ENCODE measurements at places on chromosomes 5 and 9.

DNA sequence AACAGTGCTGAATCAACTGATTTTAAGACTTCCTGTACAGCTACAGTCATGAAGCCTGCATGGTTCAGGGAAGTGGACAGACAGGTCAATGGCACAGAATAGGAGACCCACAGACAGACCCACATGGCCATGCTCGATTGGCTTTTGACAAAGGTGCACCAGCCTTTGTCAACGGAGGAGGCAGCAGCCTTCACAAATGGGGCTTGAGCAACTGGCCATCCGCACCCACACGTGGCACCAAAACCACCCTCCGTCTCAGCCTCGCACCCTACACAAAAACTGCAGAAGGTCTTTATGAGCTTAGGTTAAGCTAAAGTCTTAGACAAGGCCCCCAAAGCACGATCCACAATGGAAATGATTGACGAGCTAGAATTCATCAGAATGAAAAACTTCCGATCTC lies 59.5 kb upstream of the UBAC1 start:
- DNase-seq = no peak

DNA sequence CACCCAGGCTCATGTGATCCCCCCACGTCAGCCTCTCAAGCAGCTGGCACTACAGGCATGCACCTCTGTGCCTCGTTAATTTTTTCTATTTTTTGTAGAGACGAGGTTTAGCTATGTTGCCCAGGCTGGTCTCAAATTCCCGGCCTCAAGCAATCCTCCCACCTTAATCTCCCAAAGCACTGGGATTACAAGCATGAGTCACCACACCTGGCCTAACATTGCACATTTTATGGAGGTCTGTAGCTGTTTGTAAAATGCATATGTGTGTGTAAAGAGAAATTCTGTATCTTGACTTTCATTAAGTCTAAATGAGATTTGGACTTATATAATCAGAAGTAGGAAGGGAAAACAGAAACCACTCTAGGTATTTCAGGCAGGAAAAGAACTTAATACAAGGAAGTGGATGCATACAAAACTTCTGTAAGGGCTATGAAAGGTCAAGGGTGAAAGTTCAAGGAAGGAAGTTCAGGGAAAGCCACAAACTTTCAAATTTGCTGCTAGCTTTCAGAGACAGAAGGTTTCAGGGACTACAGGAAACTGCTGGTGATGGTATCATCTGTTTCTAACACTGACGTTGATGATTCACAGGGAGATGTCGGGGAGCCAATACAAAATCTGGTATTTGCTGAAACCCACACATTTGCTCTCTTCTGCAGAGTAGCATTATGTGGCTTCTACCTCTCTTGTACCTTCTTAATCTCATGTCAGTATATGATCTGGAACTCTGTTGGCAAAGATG lies 209.4 kb downstream of the PIK3R1 start:
- DNase-seq = peak; percentile 5

DNA sequence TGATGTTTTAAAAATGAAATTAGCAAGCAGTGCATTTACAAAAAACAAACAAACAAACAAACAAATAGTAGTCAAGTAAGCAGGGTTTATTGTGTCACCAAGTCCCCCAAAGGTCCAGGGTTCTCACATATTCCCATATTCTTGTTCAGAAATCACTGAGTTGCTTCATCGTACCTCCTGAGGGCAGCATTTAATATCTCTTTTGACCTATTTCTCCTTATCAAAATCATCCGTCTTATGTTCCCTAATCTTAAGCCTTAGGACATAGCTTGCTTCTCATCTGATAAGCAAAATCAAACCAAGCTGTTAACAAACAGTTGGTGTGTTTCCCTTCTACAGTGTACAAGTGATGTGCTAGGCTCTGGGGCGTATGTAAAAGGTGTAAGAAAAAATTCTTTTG lies 109.5 kb upstream of the MAN2A1 start:
- DNase-seq = no peak

DNA sequence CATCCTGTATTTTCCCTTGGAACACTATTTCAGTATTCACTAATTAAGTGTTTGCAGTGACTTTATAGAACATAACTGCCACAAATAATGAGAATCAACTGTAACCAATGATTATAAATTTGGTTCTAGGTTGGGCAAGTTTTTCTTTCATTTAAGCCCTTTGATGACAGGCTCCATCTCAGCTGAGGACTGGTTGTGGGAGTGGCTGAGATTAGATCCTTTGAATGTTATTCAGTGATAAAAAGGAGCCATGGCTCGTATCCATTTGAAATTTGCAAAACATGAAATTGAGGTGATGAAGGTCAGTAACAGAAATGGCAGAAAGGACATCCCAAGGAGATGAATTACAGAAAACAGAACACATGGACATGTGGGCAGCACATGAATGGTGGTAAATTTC lies 138.1 kb upstream of the PCA3 start:
- no peak for DNase-seq

DNA sequence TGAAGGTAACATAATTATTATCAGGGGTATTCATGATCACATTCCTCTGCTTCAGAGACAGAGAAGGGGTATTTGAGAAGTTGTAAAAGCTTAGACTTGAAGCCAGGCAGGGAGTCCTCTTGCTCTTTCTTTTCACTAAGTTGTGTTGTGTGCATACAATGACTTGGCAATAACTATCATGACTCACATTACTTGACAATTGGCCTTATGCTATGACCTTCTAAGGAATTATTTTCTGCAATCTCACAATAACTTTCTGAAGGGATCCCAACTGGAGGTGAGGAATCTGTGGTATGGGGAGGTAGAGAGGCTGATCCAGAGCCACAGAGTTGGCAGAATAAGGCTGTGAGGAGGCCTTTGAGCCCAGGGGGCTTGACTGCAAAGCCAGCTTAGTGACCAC lies 622.3 kb downstream of the MTRR start:
- DNase-seq = no peak

DNA sequence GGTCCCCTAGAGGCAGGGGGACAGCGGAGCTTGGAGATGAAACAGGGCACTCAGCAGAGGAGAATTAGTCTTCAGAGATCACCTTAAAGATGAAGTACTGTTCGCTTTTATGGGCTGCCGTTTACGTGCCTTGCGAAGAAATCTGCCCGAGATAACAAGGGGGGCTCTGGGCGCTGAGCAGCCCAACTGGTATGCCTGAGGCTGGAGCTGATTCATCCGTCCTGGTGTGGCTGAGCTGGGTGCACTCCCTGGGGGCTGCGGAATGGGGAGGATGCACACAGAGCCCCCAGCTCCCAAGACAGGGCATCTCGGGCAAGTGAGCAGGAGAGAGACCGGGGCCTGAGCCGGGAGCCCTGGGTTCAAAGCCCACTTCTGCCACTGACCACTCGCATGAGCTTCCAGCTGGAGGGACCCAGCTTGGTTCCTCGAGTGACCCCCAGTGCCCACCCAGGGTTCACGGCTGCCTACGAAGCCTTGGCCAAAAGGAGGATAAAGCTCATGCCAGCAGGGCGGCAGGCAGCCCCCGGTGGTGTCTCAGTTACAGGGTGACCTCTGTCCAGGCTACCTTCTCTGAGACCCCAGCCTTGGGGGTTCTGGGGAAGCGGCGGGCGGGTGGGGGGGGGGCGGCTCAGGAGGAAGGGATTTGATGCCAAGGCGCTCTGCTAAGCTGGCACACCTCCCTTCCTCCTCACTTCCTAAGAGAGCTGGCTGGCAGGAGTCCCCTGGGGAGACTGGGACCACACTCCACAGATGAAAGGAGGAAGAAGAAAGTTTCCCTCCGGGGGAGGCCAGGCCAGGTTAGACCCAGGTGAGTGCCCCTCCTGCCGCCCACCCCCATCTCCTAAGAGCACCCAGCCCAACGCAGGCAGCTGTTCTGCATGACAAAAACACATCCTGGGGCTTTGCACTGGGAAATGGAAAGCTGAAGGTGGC lies 5.7 kb downstream of the FIBCD1 start:
- DNase-seq = no peak

GRCh38 chr5:177483042-177483441 lies 9.6 kb upstream of the DBN1 start:
- DNase-seq = no peak

DNA sequence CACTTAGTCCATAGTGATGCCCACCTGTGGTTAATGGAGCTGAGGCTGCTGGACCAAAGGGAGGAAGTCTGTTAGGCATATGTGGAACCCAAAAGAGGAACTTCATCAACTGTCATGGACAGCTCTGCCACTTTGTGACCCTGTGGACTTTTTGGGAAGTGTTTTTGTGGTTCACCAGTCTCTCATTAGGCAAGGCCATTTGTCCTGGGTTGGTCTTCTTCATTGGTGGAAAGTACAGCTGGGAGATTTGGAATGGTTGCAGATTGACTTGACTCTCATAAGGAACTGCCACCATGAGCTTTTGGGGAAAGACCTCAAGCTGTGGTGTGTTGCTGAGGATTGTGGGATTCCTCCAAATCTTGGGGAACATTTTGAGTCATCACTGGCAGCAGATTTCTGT lies 31.9 kb upstream of the IL12B start:
- DNase-seq = no peak

DNA sequence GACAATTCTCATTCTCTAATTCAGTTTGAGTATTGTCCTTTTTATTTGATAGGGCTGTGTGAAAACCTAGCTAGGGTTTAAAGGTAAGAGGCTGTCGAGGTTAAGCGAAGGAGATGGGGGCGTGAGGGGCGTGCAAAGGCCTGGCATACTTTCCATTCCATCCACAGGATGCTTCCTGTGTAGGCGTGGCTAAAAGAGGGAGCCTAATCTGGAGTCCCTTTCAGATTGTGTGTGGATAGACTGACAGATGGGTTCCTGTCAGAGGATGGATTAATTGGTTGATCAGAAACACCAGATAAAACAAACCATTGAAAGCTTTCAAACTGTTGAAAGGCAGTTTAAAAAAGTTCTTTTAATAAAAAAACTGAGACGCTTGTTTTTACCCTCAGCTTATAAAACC lies 1.1 kb upstream of the ELL2 start:
- DNase-seq = no peak

- DNase-seq = no peak
Measured at GRCh38 chr9:16312116-16312515, 558.4 kb downstream of the BNC2 start.

GRCh38 chr9:94014066-94014654 lies 59.0 kb upstream of the BARX1 start:
- DNase-seq = no peak

DNA sequence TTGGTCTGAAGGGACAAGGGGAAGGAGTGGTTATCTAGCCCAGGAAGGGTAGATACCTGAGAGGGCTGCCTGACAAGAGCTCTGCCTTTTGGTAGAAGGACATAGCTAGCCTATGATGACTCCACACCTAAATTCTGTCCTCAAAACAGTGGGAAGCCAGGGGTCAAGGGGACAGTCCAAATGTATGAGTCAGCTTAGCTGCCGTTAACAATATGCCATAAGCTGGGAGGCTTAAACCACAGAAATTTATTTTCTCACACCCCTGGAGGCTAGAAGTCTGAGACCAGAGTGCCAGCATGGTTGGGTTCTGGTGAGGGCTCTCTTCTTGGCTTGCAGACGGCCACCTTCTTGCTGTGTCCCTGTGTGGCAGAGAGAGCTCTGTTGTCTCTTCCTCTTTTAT lies 306.4 kb downstream of the NTRK2 start:
- no peak for DNase-seq

GRCh38 chr5:98735806-98736507 lies 37.5 kb upstream of the RGMB start:
- no peak for DNase-seq

- no peak for DNase-seq
Measured at GRCh38 chr5:10788358-10788757, 27.3 kb upstream of the DAP start.

DNA sequence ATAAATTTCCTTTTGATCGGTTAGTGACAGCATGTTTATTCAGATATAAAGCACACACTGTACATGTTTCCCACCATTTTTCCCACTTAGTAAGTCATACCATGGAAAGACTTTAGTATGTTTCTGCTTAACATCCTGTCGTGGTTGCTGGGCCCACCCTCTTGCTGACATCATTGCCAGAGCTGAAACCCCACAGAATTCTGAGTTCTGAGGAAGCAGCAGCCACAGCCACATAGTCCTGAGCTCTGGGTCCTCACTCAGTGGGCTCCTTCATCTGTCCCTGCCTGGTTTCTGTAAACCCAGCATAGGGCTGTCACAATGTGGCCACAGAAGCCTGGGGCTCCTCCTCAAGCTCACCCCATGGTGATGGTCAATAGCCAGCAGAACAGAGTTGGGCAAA lies 441.5 kb downstream of the ENC1 start:
- no peak for DNase-seq

- DNase-seq = no peak
Measured at GRCh38 chr5:80481019-80481893, 6.6 kb upstream of the FAM151B start.

DNA sequence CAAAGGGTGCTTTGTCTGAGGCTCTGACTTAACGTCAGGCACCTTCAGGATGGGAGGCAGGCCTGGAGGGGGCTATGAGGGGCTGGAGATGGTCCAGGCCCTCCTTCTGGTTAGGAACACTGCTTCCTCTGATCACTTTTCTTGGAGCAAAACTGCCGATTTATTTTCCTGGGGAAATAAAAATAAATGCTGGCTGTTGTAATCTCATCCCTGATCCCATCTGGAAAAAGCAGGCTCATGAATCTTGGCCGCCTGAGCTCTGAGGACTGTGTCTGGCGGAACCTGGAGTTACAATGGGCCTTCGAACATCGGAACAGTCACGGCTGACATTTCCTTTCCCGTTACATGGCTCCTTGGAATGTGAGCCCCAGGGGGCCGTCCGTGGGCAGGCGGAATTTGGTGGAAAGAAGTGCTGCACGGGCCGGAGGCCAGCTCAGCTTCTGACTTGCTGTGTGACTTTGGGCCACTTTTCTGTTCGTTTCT lies 157.8 kb downstream of the RGS3 start:
- no peak for DNase-seq

DNA sequence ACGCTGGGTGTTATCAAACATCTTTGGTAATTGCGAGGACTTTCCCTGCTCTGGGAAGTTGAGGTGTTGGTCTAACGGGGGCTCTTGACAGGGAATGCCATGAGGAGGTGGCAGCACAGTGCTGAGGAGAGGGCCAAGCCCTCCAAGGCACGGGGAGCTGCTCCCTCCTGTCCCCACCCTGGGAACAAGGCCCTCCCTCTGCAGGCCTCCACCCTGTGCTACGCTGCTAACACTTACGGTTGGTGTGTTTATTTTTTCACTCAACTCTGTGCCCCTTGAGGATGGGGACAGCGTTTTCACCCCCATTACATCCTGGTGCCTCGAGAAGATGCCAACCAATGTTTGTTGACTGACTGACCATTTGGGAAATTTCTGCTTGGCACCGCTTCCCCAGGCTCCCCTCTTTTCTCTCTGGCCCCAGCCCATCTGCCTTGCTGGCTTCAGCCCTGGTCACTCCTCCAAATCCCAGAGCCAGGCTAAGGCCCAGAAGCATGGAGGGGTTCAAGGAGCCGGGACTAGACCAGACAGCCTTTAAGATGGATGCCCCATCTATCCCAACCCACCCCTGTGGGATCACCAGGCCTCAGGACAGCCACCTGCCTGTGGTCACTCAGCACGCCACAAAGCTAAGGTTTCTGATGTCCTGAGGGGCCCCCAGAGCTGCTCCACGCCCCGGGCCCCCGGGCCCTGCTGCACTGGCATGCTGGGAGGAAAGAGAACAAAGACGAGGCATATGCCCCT lies 125.7 kb downstream of the BARX1 start:
- DNase-seq = no peak

All from effector CD4-positive, alpha-beta T cell (primary cell).